ENCODE measurements at places on chromosomes 16 and 17.

- DNase-seq = no peak
Observed at GRCh38 chr17:47967607-47968252, 3.2 kb upstream of the CDK5RAP3 start.

GRCh38 chr17:28901866-28902818 lies 737 bp downstream of the DHRS13 start:
- DNase-seq = peak; percentile 55

GRCh38 chr16:80569440-80570105 lies 28.8 kb downstream of the DYNLRB2 start:
- peak; percentile 45 for DNase-seq

- no peak for DNase-seq
Observed at GRCh38 chr16:63689068-63689467, 1432.8 kb downstream of the CDH11 start.

- no peak for DNase-seq
Observed at GRCh38 chr16:55572439-55572838, 6.0 kb downstream of the CAPNS2 start.

- no peak for DNase-seq
Observed at GRCh38 chr16:67632415-67633172, 12.3 kb upstream of the CARMIL2 start.

Data from CD4-positive, alpha-beta T cell treated with Interleukin-6 at 100 ng/mL for 8 hours (primary cell).